GM12878 (cell line): ENCODE measurements at places on chromosomes 5 and 9.

DNA sequence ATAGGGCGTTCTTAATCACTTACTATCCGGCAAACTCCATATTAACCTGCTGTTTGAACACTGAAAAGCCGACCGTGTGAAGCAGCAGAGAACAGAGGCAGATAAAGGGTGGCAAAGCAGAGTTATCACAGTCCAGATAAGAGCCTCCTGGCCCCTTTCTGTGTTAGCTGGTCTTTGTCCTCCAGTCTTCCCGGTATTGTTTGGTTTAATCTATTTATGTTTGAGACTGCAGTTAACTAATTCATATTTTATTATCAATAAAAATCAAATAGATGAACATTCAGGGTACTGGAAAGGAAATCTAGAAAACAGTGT lies 6.0 kb upstream of the HTR4 start:
- no peak overlapping the region for H3K4me3 ChIP-seq
- no peak for DNase-seq
- no peaks in the 10 kb centered on the region; the same call in 1 of the 2 replicates for H3K27me3 ChIP-seq
- H3K27ac ChIP-seq, result no peak overlapping the region
- no peaks in the 10 kb centered on the region for H3K4me1 ChIP-seq

DNA sequence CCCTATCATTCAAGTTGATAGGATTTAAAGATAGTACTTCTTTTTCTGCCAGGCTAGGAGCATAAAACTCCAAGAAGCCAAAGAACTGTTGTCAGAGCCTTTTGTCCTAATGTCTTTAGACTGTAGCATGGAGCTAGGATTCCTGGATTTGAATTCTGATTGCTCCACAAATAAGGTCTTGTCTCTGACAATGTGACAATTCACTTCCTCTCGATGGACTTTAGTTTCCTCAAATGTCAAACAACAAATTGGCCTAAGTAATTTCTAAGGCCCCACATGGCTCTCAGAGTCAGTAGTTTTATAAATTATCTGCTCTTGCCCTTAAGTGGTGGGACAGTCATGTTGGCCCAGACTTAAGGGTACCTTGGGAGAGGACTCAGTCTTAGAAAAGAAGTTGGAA lies 36.7 kb downstream of the RFK start:
- peaks cover 4% of the 10 kb centered on the region; the same call in 1 of the 2 replicates for H3K27me3 ChIP-seq
- H3K27ac ChIP-seq, result no peak overlapping the region
- H3K4me1 ChIP-seq, result no peaks in the 10 kb centered on the region
- no peaks in the 10 kb centered on the region for H3K36me3 ChIP-seq
- DNase-seq, result no peak

GRCh38 chr5:933251-933861 lies 40.7 kb downstream of the TRIP13 start:
- no peak overlapping the region for H3K27ac ChIP-seq
- DNase-seq, result no peak
- no peak overlapping the region for H3K4me3 ChIP-seq
- H3K36me3 ChIP-seq, result no peaks in the 10 kb centered on the region
- no peaks in the 10 kb centered on the region for H3K27me3 ChIP-seq
- H3K4me1 ChIP-seq, result no peaks in the 10 kb centered on the region

- peaks cover 20% of the 10 kb centered on the region for H3K36me3 ChIP-seq
- H3K27me3 ChIP-seq, result no peaks in the 10 kb centered on the region
- no peaks in the 10 kb centered on the region; the same call in 1 of the 2 replicates for H3K4me1 ChIP-seq
- 0 out of 2 replicates have a peak overlapping the region, but pooled peaks have one; percentile 26 for H3K4me3 ChIP-seq
- no peak overlapping the region for H3K27ac ChIP-seq
- DNase-seq, result no peak
Measured at GRCh38 chr5:61159070-61159469, 3.2 kb downstream of the SMIM15 start.

DNA sequence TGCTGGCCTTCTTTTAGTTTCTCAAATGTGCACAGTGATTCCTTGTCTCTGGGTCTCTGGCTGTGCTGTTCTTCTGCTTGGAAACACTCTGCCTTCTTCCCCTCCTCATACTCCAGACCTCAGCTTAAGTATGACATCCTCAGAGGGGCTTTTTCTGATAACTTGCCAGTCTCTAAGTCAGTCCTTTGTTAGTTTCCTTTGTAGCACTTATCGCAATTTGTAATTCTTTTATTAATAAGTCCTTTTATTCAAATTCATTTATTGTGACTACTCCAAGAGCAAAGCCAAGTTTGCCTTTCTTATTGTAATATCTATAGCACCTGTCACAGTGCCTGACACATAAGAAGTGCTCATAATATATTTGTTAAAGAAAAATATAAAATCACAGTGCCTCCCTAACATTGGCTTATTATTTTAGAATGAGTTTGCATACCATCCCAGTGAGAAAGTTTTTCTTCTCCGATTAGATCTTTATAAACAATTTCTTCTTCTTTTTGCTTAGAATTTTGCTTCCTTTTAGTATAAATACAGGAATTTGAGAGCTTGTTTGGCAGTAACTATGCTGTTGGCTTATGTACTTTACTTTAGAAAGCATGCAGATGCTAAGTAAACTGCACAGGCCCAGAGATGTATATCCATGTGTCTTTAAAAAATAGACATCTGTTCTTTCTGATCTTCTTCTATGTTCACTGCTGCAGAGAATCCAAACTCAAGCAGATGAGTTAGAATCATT lies 198.0 kb downstream of the GAS1 start:
- no peaks in the 10 kb centered on the region for H3K27me3 ChIP-seq
- H3K36me3 ChIP-seq, result no peaks in the 10 kb centered on the region
- no peak overlapping the region for H3K27ac ChIP-seq
- H3K4me1 ChIP-seq, result no peaks in the 10 kb centered on the region
- DNase-seq, result no peak
- no peak overlapping the region for H3K4me3 ChIP-seq

DNA sequence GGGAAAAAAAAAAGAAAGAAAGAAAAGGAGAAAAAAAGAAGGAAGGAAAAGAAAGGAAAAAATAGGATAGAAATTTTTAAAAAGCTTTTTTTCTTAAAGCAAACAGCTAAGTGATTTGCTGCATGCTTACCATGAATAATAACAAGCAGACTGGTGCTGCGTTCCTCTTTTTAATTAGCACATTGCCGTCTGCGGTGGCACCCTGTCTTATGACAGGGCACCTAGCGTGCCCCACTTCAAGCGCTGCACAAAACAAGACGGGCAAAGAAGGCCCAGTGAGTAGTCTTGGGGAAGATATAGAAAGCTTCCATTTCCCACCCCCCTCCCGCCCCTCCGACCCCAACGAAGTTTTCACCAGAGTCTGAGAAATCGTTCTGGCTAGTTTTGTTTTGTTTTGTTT lies 513.9 kb downstream of the ZNF608 start:
- H3K4me1 ChIP-seq, result no peaks in the 10 kb centered on the region
- DNase-seq, result no peak
- H3K27me3 ChIP-seq, result no peaks in the 10 kb centered on the region
- H3K4me3 ChIP-seq, result no peak overlapping the region
- H3K36me3 ChIP-seq, result no peaks in the 10 kb centered on the region

DNA sequence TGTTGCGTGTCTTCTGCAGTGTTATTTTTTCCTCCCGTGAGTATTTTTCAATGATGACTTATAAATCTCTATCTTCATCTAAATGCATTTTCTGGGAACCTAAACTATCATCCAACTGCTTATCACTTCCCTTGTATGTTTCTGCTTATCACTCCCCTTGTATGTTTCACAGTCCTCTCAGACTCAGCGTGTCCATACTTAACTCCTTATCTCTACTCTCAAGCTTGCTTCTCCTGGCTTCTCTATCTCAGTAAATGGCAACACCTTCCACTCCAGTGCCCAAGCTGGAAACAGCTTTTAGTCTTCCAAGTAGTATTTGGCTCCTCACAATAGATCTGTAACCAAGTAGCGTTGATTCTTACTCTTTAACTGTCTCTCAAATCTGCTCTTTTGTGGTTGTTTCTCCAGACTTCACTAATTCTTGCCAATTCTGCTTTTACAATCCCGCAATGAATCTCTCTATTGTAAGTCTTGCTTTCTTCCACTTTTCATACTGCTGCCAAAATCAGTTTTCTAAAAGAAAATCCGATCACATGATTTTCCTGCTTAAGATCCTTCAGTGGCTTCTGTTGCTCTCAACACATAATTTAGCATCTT lies 33.8 kb upstream of the TXNDC8 start:
- no peak overlapping the region for H3K27ac ChIP-seq
- H3K4me1 ChIP-seq, result no peaks in the 10 kb centered on the region
- no peak overlapping the region for H3K4me3 ChIP-seq
- no peaks in the 10 kb centered on the region for H3K27me3 ChIP-seq
- no peaks in the 10 kb centered on the region for H3K36me3 ChIP-seq
- no peak for DNase-seq
